ENCODE measurements at places on chromosomes 7 and 10.

DNA sequence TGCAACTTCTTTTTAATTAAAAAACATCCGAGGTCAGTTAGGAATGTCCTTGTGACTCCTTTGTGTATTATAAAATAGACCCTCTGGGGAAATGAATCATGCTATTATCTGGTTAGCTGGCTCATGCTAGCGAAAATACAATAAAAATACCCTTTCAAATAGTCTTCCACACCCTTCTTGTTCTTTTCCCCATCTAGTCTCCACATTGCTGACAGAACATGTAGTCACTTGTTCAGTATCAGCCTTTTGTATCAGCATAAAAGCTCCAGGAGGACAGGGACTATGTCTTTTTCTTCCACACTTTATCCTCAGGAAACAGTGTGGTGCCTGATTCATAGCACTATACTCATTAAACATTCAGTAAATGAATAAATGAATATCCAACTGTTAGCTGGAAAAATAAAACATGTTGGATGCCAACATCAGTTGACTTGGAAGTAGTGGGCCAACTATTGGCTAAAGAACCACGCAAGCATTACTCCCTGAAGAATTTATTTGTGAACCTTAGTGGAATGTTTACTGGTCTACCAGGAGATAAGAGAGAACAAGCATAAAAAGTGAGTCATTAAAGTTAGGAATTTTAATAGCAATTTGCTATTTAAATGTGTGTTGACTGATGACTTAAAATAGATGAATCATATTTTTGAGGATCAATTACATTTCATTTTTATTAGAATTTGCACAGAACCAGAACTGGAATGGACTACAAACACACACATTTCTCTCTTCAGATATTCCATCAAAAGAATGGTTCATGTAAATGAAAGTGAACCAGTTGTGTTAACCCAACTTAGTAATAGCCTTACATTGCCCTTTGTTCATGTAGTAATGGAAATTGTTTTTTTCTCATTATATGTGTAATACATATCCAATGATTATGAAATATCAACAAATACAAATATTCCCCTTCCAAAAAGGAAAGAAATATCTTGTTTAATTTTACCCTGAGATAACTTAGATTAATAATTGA lies 129.6 kb downstream of the DKK1 start:
- DNase-seq = no peak

DNA sequence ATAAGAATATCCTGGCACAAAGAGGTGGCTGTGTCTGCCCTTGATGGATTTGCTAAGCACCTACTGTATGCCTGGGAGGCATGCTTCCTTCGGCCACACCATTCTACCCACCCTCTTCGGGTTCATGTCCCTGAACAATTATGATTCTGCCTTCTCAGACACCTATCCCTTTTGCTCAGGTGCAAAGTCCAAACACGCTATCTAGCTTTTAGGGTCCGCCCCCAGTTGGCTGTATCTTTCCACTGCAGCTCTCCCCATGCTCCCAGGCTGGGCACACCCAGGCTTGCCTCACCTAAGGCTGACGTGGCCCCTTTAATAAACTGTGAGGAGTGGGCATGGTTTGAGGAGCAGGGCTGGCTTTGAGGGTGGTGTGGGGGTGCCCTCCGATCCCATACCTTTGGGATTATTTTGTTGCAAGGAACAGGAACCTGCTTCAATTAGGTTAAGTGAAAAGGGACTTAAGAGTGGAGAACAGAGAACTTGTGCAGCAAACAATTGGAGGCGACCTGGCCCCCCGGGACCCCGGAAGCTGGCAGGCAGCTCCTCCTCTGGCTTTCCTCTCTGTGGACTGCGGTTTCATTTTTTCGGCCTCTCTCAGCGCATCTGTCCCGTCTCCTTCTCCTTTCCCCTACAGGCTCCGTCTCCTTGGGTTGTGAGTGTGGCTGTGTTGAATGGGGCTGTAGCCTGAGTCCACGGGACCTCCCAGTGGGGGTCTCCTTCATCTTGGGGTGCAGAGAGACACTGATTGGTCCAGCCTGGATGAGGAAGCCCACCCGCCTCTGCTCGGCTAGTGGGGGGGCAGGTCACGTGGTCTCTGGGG lies 3.8 kb downstream of the CLIP2 start:
- DNase-seq = no peak

DNA sequence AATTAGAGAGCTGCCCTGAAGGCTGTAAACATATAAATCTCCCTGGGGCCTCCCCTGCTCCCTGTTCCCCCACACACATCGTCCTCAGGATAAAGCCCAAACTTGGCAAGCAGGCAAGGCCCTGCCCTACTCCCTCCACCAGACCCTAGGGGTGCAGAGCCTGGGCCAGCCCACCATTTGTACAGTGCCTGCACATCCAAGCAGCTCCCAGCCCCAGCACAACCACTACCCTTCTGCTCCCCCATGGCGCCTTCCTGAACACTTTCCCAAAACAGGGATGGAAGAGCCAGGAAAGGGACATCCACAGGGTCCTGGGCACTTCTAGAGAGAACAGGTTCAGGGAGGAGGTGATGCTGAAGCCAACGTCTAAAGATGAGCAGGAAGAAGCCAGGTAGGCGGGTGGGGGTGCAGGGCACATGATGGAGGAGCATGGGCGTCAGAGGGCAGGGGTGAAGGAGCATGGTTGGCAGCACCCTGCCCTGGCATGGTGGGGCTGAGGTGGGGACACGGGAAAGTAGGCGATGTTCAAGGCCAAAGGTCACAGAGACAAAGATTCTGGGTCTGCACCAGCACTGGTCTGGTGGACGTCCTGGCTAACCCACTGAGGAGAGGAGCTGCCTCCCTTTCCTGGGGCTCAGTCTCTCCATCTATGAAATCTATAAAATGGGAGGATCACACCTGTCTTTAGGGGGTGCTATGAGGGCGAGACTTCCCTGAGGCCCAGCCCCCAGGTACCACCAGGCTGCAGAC lies 140.6 kb downstream of the ARHGAP22 start:
- DNase-seq = no peak

GRCh38 chr10:43250615-43251418 lies 16.0 kb downstream of the RASGEF1A start:
- DNase-seq = no peak

DNA sequence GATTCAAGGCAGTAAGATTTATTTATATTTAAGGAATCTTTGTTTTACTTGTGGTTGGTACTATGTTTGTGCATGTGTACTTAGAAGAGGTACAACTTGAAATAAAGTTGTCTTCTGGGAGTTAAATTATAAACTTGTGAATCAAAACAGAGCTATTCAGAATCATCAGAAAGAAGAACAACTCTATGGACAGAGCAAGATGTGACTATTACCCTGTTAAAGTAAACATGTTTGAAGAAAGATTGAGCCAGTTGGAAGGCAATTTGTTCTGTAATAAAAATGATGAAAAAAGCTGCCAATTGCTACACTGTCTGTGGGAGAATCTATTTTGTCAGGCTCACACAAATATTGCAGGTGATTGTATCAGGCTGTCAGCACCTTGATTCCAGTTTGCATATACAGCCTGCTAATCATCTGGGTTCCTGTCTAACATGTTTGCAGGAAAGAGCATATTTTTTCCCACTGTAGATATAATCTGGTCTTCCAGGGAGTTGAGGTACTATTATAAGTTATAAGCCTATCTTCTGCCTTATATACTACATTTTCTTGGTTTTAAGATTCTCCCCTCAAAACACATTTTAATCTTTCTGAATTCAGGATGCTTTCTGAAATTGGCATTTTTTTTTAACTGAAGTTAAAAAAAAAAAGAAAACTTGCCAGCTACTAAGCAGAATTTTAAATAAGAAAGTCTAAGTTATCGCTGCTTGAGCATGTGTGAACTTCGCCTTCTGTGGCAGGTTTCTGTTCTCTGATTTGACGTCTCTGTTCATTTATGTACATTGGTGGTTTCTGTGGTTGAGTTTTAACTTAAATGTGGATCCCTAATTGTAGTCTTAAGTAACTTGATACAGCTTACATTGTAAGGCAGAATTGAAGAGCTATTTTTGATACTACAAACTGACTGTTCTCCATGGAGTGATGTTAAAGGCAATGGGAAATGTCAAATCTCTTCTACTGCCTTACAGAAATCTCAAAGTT lies 46.0 kb downstream of the ZNRF2 start:
- no peak for DNase-seq

GRCh38 chr7:97733276-97734161 lies 1.6 kb downstream of the TAC1 start:
- DNase-seq = no peak

- no peak for DNase-seq
These were observed 13.0 kb downstream of the SEMA3A start for GRCh38 chr7:84181628-84182027.

DNA sequence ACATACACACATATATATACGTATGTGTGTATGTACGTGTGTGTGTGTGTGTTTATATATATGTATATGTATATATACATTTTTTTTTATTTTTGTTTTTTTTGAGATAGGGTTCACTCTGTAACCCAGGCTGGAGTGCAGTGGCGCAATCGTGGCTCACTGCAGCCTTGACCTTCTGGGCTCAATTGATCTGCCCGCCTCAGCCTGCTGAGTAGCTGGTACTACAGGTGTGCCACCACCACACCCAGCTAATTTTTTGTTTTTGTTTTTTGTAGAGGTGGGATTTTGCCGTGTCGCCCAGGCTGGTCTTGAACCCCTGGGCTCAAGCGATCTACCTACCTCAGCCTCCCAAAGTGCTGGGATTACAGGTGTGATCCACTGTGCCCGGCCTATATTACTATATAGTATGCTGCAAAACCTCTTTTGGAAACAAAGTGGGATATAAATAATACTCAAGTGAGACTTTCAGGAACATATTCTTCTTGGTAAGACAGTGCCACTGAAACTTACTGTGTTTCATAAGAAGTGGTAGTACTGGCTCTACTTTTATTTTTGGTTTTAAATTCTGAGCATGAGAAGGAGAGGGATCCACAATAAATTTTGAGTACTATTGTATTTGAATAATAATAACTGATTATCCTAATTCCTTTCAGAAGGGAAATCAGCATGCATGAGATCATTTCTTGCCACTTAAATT lies 51.0 kb downstream of the MLLT10 start:
- DNase-seq = no peak

DNA sequence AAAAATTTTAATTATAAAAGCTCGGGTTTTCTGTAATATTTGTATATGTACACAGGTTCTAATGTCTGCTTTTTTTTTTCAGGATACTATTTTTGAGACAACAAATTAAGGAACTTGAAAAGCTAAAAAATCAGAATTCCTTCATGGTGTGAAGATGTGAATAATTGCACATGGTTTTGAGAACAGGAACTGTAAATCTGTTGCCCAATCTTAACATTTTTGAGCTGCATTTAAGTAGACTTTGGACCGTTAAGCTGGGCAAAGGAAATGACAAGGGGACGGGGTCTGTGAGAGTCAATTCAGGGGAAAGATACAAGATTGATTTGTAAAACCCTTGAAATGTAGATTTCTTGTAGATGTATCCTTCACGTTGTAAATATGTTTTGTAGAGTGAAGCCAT lies 57.9 kb upstream of the BAMBI start:
- DNase-seq = no peak

- DNase-seq = no peak
These were observed 45.4 kb upstream of the NPSR1 start for GRCh38 chr7:34612661-34613060.

GRCh38 chr10:63798599-63799498 lies 277.6 kb downstream of the REEP3 start:
- no peak for DNase-seq

DNA sequence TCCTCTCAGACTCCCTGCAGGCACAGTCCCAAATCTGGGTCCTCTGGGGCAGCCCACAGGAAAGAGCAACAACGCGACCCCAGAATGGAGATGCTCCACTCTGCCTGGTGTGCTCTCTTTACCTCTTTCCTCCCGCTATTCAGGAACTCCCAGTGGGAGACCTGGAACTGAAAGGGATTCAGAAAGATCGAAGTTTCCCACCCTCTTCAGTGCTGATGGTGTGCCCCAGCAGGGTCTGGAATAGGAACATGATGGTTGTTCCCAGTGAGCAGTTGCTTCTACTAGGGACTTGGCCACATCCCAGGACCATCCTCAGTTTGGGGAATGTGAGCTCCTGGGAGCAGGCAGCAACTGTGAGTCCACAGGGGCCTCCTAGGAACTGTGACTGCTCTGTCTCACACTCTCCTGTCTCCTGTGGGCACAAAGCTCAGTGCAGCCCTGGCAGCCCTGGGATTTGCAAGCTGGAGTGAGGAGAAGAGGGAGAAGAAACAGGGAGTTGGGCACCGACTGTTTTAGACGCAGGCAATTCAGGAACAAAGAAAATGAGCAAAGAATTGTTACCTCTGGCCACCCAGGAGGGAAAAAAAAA lies 17.9 kb downstream of the OR6V1 start:
- no peak for DNase-seq

GRCh38 chr10:81600185-81600584 lies 274.8 kb upstream of the NRG3 start:
- no peak for DNase-seq

DNA sequence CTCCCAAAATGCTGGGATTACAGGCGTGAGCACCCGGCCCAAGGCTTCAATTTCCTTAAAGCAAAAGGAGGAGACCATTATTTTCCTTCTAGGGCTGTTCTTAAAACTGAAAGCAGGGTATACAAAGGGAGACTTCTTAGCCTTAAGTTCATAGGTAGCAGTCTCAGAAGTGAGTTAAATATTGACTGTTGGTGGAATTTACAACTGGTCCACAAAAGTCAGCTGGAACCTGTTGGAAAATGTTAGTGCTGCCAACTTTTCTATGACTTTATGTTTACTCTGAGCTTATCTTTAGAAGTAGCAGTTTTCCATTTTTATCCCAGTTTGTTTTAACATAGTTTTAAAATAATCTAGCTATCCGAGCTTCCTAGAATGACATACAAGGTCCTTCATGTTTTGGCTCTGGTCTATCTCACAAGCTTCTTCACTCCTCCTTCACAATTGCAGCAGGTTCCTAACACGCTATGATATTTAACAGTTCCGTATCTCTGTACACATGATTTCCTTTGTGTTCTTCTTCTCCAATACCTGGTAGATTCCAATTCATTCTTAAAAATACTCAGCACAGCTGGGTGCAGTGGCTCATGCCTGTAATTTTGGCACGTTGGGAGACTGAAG lies 3.3 kb downstream of the SLC26A3 start:
- DNase-seq = no peak

GRCh38 chr10:33897291-33897752 lies 562.9 kb upstream of the NRP1 start:
- DNase-seq = no peak

GRCh38 chr7:54722502-54722901 lies 36.5 kb downstream of the SEC61G start:
- no peak for DNase-seq

- no peak for DNase-seq
These were observed 203.8 kb upstream of the PTPRZ1 start for GRCh38 chr7:121669144-121669543.

DNA sequence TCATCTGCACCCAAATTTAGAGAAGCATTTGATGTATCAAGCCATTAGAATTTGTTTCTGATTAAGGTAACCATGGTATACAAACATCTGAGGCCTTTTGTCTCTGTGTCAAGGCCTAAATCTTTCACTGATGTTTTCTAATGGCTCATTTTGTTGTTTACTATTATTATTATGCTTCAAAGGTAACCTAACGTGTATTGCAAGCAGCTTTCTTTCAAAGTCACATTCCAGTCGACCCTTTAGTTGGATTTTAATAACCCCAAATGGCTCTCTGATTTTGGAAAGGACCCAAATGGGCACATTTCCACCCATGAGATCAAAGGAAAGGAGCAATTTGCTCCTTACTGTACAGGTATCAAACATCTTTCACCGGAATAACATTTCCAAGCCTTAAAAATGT lies 46.7 kb upstream of the WNT16 start:
- DNase-seq = no peak

- no peak for DNase-seq
These were observed 8.4 kb upstream of the PVRIG start for GRCh38 chr7:100211342-100211780.

GRCh38 chr7:79973455-79973854 lies 161.2 kb upstream of the GNAI1 start:
- no peak for DNase-seq

GRCh38 chr7:24501009-24501408 lies 72.2 kb upstream of the PALS2 start:
- DNase-seq = no peak

Measured in activated T-cell treated with anti-CD3 and anti-CD28 coated beads for 48 hours (primary cell).